GM23248 (cell line): ENCODE measurements at places on chromosomes 13 and 19. TPM values are rescaled to one million over a fixed set of nuclear protein-coding genes. Genes with fewer than 3 reads are reported as not detected.
A peak's percentile ranks its signal among the peaks of the same experiment; 100 is the strongest.

RDH8 gene
- 0.97 TPM in 1 of 2 replicates, not detected in the other for total RNA-seq

TYROBP gene
- total RNA-seq: not detected in 2 replicates

- H3K4me1 ChIP-seq: no peaks in the 10 kb centered on the region
- H3K27me3 ChIP-seq: no peaks in the 10 kb centered on the region; the same call in 1 of the 2 replicates
- DNase-seq: no peak
- no peak overlapping the region for H3K27ac ChIP-seq
- H3K36me3 ChIP-seq: no peaks in the 10 kb centered on the region
Observed at GRCh38 chr19:8141726-8142512, 7.5 kb downstream of the FBN3 start.

DNA sequence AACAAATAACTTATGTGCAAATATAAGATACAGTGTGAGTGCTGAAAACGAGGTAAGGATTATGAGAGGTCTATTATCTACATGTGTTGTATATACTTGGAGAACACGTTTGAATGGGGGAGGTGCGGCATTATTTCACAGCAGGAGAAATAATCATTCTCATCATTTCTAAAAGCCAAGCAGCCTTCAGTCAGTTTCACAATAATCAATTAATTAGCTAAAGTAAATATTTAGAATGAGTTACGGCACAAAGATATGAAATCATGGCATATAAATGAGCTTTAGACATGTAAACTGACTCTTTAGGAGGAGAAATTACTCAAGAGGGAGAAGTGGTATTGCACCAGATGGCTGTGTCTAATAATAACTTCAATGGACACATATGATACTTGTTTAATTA is 366.6 kb downstream of the DNAJC15 start:
- H3K36me3 ChIP-seq: no peaks in the 10 kb centered on the region
- H3K4me1 ChIP-seq: peaks cover 13% of the 10 kb centered on the region
- peak; percentile 27 for DNase-seq
- H3K4me3 ChIP-seq: no peak overlapping the region

DNA sequence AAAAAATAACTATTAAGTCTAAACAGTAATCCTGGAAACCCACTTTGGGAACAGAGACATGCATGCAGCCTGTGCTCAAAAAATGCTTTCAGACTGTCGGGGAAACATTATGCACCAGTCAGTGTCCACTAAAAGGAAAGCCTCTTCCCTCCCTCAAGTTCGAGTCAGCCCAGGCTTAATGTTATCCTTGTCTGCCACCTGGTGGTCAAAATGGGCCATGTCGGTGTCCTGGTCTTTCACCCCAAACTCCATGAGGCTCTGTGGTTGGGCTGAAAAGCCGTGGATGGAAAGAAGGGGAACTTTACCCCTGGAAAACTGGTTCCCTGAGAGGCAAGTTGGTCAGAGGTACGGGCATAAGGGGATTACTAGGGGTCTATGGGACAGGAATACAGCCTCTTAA is 88.4 kb upstream of the ZNF492 start:
- H3K36me3 ChIP-seq: no peaks in the 10 kb centered on the region
- no peaks in the 10 kb centered on the region for H3K27me3 ChIP-seq
- no peaks in the 10 kb centered on the region for H3K4me1 ChIP-seq

GRCh38 chr19:48513289-48514122 is 1.9 kb upstream of the LMTK3 start:
- 0 out of 2 replicates have a peak, but pooled peaks cover 3% of the 10 kb centered on the region for H3K4me1 ChIP-seq
- no peak overlapping the region for H3K27ac ChIP-seq
- no peaks in the 10 kb centered on the region for H3K36me3 ChIP-seq
- peaks cover 12% of the 10 kb centered on the region; the same call in 1 of the 2 replicates for H3K27me3 ChIP-seq
- peak overlapping the region; percentile 75 for H3K4me3 ChIP-seq

GRCh38 chr19:47603706-47604565 is 5.0 kb upstream of the BICRA start:
- H3K36me3 ChIP-seq: no peaks in the 10 kb centered on the region
- no peaks in the 10 kb centered on the region for H3K27me3 ChIP-seq
- peak; percentile 6 for DNase-seq
- H3K4me3 ChIP-seq: no peak overlapping the region

SLC6A16 gene
- 0.51 TPM in 1 of 2 replicates, not detected in the other for total RNA-seq

- no peak overlapping the region for H3K4me3 ChIP-seq
- no peaks in the 10 kb centered on the region for H3K27me3 ChIP-seq
- H3K4me1 ChIP-seq: no peaks in the 10 kb centered on the region
- no peaks in the 10 kb centered on the region for H3K36me3 ChIP-seq
- no peak overlapping the region for H3K27ac ChIP-seq
Observed at GRCh38 chr19:1956868-1957492, 16.0 kb downstream of the CSNK1G2 start.

DNA sequence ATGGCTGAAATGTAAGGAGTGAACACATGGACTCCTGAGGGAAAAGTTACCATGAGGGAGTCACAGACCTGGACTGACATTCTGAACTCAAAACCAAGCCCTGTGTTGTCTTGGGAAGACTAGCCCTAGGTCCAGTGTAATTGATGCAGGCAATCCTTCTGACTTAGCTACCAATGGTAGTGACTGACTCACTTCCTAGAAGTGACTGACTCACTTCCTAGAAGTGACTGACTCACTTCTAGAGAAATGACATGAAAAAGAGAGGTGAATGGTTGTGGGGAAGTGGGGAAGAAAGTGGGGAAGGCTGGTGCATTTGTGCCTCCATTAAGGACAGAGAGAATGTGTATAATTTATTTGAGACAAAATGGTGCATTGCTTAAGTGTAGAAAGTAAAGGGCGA is 49.9 kb downstream of the EDNRB start:
- no peaks in the 10 kb centered on the region for H3K4me1 ChIP-seq
- H3K27ac ChIP-seq: no peak overlapping the region
- peak; percentile 36 for DNase-seq
- H3K4me3 ChIP-seq: no peak overlapping the region
- no peaks in the 10 kb centered on the region for H3K36me3 ChIP-seq
- H3K27me3 ChIP-seq: no peaks in the 10 kb centered on the region

SIGLECL1 gene
- not detected in 2 replicates for total RNA-seq
